ENCODE measurements at places on chromosomes 1 and 21.

DNA sequence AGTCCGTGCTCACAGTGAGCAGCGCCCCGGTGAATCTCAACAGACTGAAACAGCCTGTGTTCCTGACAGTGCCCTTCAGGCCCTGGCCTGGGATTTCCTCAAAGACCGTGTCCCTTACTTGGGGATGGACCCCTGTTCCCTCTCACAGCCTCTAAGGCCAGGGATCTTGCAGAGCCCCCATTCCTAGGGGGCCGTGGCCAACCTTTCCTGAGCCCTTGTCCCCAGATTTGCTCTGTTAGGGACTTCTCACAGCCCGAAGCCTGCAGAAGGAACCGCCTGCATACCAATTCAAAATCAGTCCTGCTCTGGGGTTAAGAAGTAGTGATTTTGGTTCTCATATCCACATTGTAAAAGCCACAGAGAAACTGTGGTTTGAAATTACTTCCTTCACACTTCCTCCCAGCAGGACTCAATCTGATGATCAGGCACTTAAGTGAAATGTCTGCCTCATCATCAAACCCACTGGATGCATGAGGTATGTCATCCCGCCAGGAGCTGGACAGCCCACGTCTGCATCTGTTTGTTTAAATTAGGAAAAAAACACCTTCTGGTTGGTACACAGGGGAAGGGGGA, 14.9 kb downstream of the ABCA4 start:
- no peak for DNase-seq

GRCh38 chr21:44931137-44931500, 8.7 kb upstream of the SLX9 start:
- no peak for DNase-seq

DNA sequence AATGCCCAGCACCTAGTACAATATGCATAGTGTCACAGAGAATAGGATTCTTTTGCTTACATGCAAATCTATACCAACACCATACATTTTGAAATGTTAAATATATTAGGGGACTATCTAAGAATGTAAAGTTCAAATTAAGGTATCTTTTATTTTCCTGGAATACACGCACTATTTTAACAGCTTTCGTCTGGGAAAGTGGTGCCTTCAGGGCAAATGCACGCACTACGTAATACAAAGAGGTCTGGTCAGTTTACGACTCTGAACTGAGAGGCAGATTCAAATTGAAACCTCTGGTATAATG, 931 bp downstream of the FUBP1 start:
- DNase-seq = no peak

DNA sequence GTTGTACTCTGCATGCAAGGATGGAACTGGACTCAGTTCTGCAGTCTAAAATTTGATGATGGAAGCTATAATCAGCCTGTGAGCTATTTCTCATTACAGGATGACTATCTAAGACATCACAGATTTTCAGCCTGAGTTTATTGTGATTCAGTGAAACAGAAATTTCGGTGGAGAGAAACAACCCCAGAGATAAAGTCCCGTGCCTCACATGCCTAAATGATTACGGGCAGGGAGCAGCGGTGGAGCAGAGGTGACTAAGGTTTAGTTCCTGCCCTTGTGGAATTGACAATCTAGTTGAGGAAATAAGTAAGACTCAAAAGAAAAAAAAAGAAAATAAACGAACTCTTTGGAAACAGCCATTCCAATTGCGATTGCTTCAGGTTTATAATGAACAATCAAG, 96.9 kb downstream of the GRIK3 start:
- DNase-seq = no peak

DNA sequence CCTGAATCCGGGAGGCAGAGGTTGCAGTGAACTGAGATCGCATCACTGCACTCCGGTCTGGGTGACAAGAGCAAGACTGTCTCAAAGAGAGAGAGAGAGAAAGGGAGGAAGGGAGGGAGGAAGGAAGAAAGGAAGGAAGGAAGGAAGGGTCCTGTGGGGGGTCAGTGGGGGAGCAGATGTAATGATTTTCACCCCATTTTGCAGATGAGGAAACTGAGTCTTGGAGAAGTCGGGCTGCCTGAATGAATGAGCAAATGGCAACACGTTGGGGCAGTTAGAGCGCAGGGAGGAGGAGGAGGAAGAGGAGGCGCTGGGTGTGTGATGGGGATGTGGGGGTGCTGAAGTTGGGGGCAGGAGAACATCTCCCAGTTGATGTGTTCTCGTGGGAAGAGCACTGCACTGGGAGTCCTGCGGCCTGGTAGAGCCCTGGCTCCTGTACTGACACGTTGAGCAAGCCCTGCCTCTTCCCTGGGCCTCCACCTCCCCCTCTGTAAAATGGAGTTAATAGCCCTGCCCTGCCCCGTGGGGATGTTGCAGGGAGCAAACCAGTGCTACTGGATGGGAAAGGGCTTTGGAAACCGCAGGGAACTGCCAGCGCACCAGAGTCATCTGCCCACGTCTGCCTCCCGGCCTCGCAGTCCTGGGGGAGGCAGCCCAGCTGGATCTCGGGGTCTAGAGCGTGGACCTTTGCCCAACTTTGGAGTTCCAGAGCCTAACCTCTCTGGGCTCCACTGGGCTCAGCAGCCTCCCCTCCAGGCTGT, 103.2 kb upstream of the CASZ1 start:
- DNase-seq = no peak

DNA sequence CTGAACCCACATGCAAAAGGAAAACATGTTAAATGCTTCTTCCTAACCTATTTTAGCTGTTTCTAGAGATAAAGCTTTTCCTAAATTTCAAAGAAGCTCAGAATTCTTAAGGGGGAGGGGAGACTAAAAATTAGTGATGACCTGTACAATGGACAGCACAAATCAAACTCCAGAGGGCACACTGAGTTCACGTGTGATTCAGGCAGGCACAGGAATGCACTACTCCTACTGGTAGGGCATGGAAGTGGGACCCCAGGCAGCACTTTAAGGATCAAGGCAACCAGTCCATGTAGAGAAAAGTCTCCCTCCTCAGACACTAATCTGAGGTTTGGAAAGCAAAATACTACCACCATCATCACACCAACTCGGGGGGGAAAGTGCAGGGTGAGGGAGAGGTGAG, 31.3 kb upstream of the CLCA4 start:
- no peak for DNase-seq

- no peak for DNase-seq
Measured at GRCh38 chr1:106785176-106785575, 271.3 kb upstream of the PRMT6 start.

- no peak for DNase-seq
Measured at GRCh38 chr1:207805841-207806421, 54.1 kb downstream of the CD46 start.

DNA sequence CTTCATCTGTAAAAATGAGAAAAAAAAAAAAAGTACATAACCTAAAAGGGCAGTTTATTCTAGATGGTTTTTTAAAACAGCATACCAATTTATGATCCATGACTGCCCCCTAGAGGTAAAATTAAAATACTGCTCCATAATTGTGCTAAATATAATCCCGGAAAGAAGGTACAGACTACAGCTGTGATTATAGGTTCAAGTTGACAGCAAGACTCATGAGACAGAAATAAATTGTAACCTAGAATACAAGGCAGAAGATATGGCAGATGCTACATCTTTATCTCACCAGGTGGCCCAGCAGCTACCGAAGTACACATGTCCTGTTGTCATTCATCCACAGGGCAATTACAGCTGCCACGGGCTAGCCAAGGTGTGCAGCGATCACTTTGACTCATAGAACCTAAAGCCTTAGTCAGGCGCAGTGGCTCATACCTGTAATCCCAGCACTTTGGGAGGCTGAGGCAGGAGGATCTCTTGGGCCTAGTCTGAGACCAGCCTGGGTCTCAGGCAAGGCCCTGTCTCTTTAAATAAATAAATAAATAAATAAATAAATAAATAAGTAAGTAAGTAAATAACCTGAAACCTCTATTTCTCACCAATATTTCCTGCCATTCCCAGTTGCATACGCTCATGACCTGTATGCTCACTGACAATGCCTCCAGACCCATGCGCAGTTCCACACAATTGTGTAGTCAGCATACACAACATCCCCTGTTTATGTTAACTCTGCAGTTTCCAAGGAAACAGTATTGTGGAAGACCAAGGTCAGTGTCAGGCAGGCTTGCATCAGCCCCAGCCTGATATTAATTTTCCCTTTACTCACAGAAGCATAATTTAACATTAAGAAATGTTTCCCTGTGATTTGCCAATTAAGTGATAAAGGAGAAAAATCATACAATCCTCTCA, 18.3 kb upstream of the PPIE start:
- DNase-seq = no peak

- DNase-seq = no peak
Measured at GRCh38 chr1:200558866-200559459, 61.6 kb downstream of the KIF14 start.

- no peak for DNase-seq
Measured at GRCh38 chr1:156081917-156082308, 352 bp downstream of the MEX3A start.

- DNase-seq = no peak
Measured at GRCh38 chr1:243420016-243420945, 164.4 kb downstream of the SDCCAG8 start.

- no peak for DNase-seq
Measured at GRCh38 chr1:201206176-201206575, 15.6 kb downstream of the IGFN1 start.

- DNase-seq = no peak
Measured at GRCh38 chr1:221227872-221228337, 348.7 kb downstream of the HLX start.

- no peak for DNase-seq
Measured at GRCh38 chr1:231116738-231117137, 45.1 kb upstream of the TRIM67 start.

- no peak for DNase-seq
Measured at GRCh38 chr1:903305-903704, 20.4 kb upstream of the SAMD11 start.

All from stimulated activated CD8-positive, alpha-beta memory T cell treated with anti-CD3 and anti-CD28 coated beads, Interleukin-7, amount 100 ng/mL, for 1 hour (primary cell).